Vagina (tissue), 2 donors: ENCODE measurements at places on chromosomes 13 and 19.

DNA sequence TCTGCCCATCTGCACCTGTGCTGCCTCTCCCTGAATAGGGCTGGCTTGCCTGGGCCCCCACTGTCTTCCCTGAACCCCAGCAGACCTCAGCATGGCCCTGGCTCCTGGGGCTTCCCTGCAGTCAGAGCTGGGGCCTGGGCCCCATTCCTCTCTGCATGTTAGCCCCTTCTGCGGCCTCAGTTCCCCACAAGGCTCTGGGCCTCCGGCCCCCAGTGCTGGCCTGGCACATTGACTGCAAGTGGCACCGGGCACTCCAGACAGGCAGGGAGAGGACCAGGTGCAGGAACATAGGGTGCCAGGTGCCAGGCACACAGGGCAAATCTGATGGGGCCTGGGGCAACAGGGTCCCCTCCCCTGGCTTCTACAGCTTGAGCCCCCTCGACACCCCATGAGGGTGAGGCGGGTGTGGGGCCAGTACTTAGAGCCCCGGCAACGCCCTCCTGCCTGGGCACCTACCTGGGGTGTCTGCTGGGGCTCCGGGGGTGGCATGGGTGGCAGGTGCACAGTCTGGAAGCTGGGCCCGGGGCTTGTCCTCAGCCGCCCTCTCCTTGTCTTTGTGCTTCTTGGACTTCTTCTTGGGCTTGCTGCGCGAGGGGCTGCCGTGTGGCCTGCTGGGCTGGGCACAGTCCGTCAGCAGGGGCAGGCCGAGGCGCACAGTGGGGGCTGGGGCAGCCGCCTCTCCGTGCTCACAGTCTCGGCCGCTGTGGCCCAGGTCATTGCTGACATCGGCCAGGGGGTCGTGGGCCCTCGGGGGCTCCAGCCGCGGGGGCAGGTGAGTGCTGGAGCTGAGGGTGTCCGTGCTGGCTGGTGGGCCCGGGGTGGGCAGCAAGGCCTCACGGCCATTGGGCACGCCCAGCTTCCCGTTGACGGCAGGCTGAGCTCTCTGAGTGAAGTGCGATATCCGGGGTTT is 12.3 kb upstream of the ISYNA1 start:
- DNase-seq = no peak

DNA sequence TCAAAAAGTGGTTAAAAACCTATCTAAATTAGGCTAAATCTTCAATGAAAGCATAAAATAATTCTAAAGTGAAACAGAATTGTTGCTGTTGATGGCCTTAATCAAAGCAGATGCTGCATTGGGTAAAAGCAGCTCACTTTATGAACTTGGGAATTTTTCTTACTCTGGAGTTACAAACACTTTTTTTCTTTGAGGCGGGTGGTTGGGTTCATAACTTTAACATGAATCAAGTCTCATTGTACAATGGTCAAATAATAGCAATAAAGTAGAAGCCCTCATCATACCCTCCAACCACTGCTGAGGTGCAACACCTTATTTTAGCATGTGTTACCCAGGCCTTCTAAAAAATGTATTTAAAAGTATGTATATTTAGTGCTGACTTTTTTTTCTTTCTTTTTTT is 29.1 kb downstream of the NUP58 start:
- no peak for DNase-seq

GRCh38 chr13:35787937-35788336 is 311.4 kb upstream of the MAB21L1 start:
- no peak for DNase-seq

DNA sequence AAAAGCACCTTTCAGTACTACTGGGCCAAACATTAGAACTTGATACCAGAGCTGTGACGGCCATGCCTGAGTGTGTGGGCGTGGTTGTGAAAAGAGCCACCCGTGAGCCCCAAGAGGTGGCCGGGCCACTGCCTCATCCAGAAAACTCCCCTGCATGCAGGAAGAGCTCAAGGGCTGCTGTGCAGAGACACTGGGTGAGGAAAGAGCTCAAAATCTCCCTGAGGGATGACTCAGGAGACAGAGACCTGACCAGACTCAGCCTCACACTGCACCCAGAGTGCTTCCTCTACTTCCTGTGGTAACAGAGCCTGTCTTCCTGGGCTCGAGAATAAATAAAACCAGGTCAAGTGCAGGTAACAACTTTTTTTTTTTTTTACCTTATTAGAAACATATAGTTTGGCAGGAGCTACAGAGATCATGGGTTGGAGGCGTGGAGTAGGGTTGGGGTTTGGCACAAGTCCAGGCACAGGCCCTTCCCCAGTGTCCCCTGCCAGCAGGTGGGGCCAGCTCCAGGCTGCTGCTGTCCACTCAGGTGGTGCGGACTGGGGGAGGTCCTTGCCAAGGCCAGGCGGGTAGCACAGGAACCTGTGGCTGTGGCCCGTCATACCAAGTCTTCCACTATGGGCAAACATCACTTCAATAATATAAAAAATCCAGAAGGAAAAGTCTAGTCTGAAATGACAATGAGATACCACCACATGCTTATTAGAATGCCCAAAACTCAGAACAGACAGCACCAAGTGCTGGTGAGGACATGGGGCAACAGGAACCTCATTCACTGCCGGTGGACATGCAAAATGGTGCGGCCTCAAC is 25.5 kb downstream of the ELL start:
- DNase-seq = no peak

GRCh38 chr13:37473035-37473434 is 125.5 kb downstream of the POSTN start:
- no peak for DNase-seq

GRCh38 chr19:20325151-20325550 is 158.1 kb downstream of the ZNF486 start:
- no peak for DNase-seq
